Fibroblast of skin of right quadriceps (primary cell): ENCODE measurements at places on chromosomes 2 and 18.
A peak's percentile ranks its signal among the peaks of the same experiment; 100 is the strongest.

DNA sequence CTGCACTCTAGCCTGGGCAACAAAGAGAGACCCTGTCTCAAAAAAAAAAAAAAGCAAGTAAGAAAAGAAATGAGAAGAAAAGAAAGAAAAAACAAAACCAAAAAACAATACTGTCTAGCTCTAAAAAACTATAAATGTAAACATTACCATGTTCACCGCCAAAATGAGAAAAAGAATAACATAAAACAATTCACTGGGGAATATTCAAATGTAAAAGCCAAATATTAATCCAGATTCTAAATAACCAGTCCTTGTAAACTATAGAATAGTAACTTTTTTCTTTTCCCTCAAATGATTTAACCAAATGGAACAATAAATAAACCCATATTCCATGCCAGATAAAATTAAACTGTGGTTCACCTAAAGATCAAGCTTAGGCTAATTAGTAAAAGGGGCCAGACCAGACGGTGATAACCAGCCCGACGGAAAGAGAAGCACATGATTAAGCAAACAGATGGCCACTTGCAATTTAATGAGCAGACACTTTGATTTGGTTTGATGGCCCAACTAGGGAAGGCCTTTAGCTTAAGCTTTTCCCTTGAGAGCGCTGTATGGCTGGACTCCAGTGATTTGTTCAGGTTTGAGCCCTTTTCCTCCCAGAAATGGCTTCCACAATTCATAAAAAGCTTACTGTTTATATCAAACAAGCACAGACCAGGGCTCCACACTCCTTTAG, 39.4 kb upstream of the ZNF397 start:
- no peak for DNase-seq

- DNase-seq = peak; percentile 35
Measured at GRCh38 chr2:74915743-74916142, 42.7 kb upstream of the POLE4 start.

DNA sequence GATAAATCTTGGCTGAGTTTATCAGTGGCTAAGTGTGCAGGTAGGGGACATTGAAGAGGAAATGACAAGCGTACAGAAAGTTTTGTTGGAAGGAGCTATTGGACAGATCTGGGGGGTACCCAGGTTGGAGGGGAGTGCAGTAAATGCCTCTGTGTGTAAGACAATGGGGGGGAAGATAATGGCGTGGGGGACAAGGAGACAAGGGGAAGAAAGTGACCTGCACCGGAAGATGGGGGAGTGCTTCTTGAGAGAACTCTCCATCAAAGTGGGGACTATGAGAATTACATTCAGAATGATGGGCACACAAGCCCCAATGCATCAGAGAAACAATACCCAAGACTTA, 190.0 kb downstream of the ALPK2 start:
- DNase-seq = no peak

DNA sequence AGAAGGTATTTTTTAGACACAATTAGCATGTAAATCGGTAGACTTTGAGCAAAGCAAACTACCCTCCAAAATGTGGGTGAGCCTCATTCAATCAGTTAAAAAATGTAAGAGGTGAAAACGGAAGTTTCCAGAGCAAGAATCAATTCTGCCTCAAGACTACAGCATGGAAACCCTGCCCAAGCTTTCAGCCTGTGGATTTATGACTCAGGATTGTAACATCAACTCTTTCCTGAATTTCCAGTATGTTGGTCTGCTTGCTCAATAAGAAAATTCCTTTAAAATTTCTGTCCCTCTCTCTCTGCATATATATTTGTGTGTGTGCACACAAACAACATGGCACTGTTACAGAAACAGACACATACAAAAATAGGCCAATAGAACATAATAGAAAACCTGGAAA, 228.6 kb upstream of the DOK6 start:
- DNase-seq = peak; percentile 9

GRCh38 chr2:22035361-22035830, 911.6 kb downstream of the TDRD15 start:
- DNase-seq = peak; percentile 60

DNA sequence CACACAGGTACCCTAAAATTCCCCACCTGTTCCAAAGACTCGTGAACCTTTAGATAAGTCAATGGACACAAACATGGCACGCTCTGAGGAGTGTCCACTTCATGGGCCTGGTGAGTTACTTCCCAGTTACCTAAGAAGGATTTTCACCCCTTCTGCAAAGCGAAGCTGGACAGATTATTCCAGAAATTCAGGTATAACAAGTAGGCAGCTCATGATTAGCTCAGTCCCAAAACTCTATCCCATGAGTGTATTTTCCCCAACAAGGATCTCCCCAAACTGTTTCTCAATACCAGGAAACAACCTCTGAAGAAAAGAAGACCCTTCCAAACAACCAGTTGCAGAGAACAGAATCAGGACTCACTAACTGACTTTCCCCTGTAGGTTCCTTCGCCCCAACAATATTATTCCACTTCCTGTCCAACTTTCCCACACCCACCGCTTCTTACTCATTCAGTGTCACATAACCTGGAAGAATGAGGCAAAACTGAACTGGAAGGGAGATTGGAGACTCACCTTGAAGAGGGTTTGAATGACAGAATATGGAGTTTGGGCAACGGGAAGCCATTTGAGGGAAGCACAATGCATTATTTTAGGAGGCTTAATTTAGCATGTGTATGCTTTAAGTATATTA, 120.1 kb downstream of the ANTXR1 start:
- no peak for DNase-seq

DNA sequence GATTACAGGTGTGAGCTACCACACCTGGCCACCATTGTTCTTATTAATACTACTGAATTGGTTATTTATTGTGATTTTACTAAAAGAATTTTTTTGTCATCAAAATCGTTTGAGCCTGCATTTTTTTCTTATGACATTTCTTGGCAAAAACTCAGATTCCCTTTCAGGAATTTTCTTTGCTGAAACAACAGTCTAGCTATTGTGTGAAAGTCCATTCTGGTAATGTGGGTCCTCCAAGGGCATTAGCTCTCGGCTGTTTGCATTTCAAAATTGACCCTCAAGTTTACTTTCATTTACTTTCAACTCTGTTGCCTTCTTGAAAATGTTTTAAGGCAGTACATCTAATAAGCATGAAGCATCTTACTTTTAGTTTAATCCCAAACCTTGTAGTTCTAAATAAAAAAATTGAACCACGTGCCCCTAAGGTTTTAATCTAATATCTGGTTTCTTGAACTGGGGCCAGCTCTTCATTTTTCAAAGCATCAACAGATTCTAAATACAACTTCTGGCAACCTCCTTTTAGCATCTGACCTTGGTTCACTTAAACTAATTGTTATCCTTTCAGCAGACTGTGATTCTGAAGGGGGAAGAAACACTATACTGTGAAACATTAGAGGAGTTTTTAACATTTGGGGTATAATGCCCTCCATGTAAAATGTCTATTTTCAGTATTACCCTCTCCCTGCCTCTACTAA, 325.2 kb upstream of the RAB12 start:
- peak; percentile 59 for DNase-seq

DNA sequence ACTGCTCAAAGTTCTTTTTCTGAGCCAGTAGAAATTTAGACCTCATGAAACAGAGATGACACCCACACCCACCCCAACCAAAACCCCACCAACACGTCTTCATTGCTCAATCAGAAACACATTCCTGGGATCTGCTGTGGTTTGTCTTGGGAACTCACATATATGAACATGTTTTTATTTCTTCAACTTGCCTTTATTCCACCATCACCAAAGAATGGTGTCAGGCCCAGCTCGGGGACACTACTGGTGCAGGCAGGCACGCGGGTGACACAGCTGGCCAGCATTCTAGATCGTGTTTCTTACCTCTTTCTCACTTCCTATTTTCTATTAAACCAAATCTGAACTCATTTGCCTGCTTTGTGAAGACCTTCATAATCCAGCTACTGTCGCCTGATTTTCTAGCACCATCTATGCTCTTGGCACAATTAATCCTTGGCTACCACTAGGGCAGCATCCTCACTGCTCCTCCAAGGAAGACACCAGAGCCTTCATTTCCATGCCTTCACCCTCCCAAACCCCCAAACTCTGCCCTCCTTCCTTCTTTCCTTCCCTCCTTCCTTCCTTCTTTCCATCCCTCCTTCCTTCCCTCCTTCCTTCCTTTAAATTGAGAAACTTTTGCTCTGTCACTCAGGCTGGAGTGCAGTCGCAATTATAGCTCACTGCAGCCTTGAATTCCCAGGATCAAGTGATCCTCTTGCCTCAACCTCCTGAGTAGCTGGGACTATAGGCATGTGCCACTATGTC, 157.1 kb downstream of the BCL2 start:
- DNase-seq = peak; percentile 74

DNA sequence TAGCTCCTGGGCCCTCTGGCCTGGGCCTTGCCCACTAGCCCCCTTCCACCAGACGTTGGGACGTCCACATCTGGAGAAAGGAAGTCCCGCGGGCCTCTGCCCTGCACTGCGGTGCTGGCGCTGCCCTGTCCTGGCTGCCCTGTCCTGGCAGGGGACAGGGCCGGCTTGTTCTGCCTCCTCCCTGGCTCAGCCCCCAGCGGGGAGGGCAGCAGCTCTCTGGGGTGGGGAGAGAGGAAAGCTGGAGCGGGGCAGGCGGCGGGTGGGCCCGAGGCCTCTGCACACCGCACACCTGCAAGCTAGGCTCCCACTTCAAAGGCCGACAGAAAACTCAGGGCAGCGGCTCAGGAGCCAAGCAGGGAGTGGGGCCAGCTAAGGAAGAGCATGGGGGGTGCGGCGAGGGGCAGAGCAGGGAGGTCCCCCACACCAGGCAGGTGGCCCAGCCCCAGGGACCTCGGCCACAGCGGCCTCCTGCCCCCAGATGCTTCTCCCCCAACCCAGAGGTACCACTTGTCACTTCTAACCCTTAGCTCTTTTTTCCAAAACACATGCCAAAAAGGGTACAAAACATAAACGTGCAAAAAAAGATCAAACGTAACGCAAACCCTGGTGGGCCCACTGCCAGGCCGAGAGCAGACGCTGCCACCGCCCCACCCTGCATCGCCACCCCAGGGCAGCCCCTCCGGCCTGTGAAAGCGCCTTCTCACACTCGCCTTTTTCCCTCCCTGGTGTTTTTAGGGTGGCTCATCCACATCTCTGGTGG, 13.5 kb downstream of the SNED1 start:
- DNase-seq = no peak

- DNase-seq = no peak
Measured at GRCh38 chr2:23478933-23479683, 94.1 kb downstream of the KLHL29 start.

DNA sequence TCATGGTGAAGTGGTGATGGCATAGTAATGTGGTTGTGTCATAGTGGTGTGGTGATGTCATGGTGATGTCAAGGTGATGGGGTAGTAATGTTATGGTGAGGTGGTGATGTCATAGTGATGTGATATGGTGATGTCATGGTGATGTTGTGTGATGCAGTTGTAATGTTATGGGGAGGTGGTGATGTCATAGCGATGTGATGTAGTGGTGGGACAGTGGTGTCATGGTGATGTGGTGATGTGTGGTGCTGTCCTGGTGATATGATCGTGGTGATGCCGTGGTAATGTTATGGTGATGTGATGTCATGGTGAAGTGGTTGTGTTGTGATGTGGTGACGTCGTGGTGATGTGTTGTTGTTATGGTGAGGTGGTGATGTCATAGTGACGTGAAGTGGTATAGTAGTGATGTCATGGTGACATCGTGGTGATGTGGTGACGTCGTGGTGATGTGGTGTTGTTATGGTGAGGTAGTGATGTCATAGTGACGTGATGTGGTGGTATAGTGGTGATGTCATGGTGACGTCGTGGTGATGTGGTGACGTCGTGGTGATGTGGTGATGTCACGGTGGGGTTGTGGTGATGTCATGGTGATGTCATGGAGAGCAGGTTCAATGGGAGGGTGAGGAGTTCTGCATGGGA, 242.7 kb upstream of the MYT1L start:
- peak; percentile 2 for DNase-seq

DNA sequence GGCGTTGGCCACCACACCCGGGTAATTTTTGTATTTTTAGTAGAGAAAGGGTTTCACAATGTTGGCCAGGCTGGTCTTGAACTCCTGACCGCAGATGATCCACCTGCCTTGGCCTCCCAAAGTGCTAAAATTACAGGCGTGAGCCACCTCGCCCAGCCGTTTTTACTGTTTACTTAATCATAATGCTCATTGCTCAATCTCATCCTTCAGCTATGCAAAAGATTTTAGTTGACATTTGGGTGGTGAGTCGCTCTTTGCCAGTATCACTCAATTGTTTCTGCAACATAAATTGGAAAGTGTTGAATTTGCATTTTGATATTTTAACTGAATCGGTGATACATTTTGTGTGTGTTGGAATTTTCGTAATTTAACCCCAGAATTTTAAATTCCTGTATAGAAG, 7.8 kb upstream of the ZNF532 start:
- peak; percentile 72 for DNase-seq

DNA sequence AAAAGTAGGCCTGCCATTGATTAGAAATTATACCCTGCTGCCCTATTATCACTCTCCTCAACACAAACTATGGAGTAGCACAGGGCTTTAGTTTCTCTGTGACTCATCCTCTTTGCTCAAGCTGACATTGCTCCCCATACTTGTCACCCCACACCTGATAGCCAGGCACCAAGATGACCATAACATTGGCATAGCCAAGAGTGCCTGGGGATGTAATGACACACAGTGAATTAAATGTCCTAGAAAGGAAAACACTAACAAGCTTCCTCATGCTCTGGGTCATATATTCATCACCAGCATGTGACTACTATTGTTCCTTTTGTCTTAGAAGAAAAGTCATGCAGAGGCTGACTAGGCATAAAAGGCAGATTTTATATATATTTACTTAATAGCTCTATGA, 137.8 kb upstream of the RND3 start:
- DNase-seq = no peak

DNA sequence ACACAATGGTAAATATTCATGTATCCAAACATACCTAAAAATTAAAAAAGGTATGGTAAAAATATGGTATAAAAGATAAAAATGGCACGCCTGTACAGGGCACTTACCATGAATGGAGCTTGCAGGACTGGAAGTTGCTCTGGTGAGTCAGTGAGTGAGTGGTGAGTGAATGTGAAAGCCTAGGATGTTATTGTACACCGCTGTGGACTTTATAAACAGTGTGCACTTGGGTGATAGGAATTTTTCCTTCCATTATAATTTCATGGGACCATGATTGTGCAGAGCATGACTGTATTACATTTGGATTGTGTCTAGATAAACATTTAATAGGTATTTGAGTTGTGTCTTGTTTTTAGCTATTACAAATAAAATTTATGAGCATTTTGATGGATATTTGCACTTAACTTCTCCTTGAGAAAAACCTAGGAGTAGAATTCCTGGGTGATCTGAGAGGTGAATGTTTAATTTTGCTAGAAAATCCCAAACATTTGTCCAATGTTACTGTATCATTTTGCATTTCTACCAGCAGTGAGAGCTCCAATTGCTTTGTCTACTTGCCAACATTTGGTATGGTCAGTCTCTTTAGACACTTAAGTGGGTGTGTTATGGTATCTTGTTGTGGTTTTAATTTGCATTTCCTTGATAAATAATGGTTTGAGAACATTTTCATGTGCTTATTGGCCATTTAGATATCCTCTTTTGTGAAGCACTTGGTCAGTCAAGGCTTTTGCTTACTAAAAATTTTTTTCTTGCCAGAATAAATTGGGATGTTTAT, 81.7 kb downstream of the BCL2L11 start:
- peak; percentile 12 for DNase-seq
